PC-3 (cell line): ENCODE measurements at places on chromosomes 2 and 18.

DNA sequence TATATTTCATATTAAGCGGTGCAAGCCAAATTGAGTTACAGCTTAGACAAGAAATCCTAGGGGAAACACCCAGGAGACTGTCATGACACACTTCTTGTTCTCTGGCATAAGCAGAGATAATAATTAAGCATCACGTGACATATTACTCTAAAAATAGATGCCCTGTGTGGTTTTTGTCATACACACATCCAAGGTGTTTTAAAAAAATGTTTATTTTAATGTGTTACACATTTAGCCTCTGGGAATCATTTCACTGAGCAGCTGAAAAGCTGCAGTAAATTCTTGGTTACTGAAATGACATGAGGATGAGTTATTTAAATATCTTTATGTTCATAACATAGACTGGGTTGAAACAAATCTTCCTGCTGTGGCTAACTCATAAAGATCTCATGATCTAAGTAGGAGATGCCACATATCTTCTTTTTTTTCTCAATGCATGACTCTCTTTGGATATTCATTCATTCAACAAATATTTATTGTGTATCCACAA is 38.0 kb upstream of the ERMN start:
- no peak for DNase-seq

- no peak for DNase-seq
Observed at GRCh38 chr2:128376241-128377041, 57.8 kb upstream of the HS6ST1 start.

- no peak for DNase-seq
Observed at GRCh38 chr2:52518678-52519077, 1248.9 kb upstream of the CHAC2 start.

DNA sequence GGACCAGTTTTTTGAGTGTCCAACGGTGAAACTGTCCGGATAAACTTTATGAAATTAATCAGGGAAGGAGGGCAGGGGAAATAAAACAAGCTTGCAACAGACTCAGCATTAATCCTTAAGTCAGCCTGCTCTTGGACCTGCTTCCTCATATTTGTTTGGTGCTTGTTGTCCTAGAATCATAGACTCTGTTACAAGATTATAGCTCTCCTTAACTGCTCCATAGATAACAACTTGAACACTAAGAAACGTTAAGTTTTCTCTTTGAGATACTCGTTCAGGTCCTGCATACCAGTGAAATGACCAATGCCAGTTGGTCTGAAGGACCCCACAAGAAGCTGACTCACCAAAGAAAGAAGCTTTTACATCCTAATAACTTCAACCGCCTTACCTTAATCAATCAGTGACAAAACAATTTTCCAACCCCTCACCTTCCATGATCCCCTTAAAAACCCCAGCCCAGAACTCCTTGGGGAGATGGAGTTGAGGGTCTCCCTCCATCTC is 493.2 kb downstream of the PID1 start:
- no peak for DNase-seq

DNA sequence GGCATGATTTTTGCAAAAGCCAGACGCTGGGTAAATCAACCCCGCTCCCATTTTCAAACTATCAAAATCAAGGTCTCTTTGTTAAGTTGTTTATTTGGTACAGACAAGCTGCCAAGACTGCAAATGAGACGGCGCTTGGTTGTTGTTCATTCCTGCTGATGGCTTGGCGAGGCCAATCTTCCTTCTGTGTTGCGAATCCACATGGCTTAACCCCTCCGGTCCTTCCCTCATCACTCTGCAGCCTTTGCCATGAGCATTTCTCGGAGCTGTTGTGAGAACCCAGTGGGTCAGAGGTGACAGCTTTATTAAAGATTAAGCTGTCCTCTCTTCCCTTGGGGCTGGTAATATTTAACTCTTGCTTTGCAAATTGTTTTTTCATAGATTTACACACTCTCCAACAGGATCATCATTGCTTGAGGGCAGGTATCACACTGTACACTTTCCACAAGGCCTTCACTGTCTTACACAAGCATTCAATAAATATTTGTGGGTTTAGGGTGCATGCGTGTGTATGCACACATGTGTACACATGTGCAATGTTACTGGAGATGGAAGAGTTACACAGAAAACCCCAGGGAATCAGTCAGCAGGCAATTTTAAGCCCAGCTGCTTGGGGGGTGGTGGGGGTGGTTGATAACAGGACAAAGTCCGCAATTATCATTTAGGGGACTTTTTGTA is 27.8 kb upstream of the KCNF1 start:
- no peak for DNase-seq

DNA sequence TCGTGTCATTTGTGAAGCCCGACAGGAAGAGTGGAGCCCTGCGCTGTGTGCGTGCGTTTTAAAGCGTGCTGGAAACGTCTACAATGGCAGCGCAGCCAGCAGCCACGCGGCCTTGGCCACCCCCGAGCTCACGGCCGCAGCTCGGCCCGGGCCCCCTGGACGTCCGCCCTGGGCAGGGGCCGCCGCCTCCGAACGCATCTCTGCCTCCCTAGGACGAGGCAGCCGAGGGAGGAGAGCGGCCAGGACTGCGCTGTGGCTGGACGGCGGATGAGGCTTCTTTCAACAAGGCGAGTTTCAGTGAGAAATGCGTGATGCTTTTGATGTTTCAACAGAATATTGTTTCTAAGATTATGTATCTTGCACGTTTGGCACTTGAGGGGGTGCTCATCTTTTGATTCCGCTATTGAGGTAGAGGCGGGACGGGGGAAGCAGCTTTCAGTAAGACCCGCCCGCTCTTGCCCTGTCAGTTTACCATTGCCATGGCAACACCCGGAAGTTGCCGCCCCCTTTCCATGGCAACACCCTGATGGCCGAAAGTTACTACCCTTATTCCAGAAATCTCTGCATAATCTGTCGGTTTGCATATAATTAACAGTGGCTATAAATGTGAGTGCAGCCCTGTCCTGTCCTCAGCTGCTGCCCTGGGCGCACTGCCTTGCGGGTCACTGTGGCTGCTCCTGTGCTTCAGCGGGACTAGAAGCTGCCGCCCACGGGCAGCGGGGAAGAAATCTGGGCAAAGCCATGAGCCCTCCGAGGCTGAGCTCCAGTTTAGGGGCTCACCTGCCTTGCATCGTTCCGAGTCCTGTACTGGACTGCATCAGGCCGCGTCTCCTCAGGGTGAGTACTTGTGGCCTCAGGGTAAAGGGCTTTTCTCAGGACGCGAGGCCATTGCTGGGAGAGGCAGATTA is 38.6 kb downstream of the ADNP2 start:
- DNase-seq = peak; percentile 66

DNA sequence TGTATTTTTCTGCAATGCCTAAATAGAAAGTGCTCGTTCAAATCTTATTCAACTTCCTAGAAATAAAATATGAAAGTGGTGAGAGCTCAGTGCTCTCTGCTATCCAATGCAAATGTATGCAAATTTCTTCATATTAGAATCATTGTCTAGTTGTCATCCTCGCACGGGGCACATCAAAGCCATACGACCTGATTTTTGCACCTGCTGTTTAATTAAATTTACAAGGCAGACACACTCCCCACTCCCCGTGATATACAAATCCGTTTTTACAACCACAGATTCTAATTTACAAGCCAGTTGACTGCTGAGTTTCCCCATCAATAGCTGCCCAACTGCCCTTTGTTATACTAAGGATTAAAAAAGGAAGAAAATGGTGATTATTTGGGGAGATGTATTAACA is 284.6 kb downstream of the RNF144A start:
- no peak for DNase-seq

DNA sequence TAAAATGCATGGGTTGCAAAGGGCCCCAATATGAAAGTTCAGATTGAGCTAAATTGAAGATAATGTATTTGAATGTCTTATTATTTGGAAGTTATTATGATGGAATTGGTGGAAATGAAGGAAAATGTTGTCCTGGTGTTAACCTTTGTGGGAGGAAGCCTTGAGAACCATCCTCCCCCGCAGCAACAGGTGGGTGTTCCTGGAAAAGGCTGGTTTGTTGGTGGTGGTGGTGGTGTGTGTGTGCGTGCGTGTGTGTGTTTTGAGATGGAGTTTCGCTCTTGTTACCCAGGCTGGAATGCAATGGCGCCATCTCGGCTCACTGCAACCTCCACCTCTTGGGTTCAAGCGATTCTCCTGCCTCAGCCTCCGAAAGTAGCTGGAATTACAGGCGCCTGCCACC is 36.2 kb downstream of the CHRNA1 start:
- DNase-seq = no peak

- peak; percentile 93 for DNase-seq
Observed at GRCh38 chr2:173652311-173652710, 297.6 kb downstream of the CDCA7 start.

DNA sequence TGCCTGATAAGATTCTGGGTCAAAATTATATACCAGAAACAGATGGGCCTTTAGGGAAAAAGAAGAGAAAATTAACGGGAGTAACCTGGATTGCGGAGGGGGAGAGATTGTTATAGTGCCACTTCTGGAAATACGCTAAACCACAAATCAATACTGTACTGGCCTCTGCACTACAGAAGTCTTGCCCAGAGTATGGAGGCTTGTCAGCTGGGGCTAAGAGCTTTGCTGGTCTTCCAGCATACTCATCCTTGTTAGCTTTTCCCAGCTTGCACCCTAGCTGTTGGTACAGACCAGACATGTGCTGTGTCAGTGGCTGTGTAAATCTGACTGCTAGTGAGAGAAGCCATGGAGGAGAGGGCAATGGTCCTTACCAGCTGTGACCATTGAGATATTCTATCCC is 8.9 kb downstream of the AGBL5 start:
- no peak for DNase-seq

- no peak for DNase-seq
Observed at GRCh38 chr2:18047213-18047611, 168.7 kb downstream of the KCNS3 start.

- DNase-seq = no peak
Observed at GRCh38 chr18:68438983-68439382, 275.9 kb downstream of the TMX3 start.

- no peak for DNase-seq
Observed at GRCh38 chr2:112588611-112589045, 4.2 kb downstream of the CHCHD5 start.

DNA sequence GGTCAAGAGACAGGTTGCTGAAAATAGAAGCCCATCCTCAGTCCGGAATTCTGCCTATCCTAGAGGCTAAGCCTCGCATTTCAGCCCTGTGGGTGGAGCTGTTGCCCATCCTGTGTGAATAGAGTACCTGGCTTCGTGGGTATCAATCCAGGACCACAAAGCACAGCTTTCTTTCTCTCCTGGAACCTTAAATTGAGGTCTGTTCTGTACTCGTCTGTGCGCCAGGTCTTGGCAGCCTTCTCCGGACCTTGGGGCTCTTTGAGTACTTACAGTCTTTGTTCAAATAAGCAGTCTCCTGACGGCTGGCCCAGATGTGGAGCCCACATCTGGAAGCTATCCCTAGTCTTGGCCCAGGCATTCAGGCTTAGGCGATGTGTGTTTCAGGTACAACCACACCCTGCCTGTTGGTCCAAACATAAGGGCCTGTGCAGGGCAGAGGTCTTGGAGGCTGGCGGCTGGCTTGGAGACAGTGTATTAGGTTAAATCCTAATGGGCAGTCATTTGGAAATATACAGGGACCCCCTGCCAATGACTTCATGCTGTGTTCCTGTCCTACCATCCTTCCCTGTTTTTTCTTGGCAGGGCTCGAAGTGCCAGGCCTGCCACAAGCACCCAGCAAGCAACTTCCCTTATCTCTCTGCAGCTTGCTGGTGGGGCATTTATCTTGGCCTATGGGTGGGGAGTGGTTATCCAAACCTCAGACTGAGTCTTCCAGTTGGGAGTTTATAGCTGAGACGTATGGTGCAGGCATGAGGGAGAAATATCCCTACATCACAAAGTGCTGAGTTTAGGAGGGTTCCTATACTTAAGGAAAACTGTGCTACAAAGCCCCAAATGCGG is 294.1 kb downstream of the BCL2 start:
- DNase-seq = peak; percentile 36

DNA sequence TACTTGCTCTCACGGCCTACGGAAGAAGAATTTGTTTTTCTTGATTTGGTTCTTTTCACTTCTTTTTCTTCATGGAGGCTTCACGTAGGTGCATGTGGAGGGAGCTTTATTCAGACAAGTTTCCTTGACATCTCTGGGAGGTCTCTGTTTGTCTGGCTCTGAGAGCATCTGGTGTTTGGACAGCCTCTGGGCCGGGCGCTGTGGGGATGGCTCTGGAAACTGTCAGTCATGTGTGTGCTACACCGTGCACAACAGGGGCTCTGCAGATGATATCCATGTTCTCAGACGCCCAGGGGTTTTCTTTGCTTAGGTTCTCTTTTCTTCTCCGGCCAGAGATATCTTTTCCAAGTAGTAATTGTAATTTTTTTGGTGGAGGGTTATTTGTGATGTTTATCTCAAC is 130.7 kb downstream of the SH3RF3 start:
- DNase-seq = no peak

- no peak for DNase-seq
Observed at GRCh38 chr2:97918818-97919217, 76.9 kb downstream of the TMEM131 start.

DNA sequence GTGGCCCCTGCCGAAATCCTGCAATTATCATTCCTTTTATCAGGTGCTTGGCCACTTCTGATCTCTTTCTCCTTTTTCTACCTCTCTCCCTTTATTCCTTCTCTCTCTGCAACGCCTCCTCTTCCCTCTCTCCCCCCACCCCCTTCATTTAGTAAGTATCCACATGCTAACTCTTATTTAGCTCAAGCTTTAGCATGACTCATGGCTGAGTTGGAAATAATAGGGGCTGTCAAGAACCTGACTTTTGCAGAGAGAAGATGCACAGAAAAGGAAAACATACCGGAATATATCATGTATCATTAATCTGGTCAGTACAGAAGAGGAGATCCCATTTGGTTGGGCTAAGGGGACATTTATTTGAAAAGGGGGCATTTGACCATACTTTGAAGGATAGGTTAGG is 33.1 kb downstream of the FAM171B start:
- peak; percentile 17 for DNase-seq

DNA sequence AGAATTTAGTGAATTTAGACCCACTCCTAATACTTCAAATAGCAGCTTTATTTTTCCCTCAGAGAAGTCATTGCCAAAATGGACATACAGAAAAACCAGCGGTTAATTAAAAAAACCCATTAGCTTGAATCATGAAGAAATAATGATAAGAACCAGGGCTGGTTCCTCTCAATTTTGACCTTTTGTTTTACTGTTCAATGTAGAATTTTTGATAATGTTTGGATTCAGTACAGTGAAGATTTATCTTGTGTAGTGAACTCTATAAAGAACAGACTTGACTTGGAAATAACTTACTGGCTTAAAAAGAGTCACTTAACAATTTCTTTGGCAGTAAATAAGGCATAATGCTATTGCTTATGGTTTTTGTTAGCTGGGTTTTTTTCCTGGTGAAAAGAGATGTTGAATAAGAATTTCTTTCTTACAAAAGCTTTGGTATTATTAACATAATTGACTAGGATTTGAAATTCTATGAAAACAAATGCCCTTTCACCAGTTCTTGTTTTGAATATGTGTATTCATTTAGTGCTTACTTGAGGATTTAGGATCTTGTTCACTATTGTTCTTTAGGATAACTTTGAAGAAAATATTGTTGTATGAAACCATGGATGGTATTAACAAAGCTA is 73.4 kb upstream of the ITPRID2 start:
- no peak for DNase-seq

- no peak for DNase-seq
Observed at GRCh38 chr18:31243740-31244512, 74.0 kb upstream of the DSG1 start.
